ENCODE measurements at places on chromosomes 1 and 21.

GRCh38 chr1:233636503-233636877 lies 22.6 kb downstream of the KCNK1 start:
- DNase-seq: no peak

- DNase-seq: no peak
These were observed 22.0 kb upstream of the AIM2 start for GRCh38 chr1:159098596-159098995.

GRCh38 chr1:11648732-11649158 lies 5.5 kb downstream of the FBXO2 start:
- DNase-seq: no peak

DNA sequence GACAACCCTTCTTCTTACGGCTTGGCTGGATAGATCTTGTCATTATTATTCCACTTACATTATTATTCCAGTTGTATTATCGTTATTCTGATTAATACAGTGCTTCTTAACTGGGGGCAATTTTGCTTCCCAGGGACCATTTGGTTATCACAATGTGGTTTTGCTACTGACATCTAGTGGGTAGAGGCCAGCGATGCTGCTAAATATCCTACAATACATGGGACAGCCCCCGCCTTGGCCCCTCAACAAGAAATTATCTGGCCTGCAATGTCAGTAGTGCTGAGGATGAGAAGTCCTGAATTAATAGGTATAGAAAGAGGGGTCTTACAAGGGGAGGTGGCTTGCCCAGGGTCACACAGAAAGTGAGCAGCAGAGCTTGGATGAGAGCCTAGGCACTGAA lies 105.6 kb downstream of the PTPRU start:
- no peak for DNase-seq

DNA sequence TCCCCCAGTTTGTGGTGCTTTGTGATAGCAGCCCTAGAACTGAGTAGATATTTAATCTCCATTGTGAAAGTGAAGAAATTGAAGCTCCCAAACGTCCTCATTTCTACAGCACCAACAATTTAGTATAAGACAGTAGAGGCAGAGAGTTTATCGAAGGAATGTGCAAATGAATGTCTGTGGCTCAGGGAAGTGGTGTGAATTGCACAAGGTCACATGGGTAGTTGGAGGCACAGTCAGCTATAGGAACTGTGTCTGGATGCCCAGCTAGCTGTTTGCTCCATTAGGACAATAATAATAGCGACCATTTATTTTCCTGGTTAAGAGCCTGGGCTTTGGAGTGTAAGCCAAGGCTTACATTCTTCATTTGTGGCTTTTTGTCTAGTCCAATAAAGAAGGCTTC lies 144.4 kb upstream of the USP24 start:
- DNase-seq: no peak

Data from stimulated activated CD4-positive, alpha-beta T cell treated with anti-CD3 and anti-CD28 coated beads, TNF-alpha, amount 100 ng/mL, for 4 hours (primary cell).